RPMI7951 (cell line): ENCODE measurements at places on chromosomes 3 and 15.

DNA sequence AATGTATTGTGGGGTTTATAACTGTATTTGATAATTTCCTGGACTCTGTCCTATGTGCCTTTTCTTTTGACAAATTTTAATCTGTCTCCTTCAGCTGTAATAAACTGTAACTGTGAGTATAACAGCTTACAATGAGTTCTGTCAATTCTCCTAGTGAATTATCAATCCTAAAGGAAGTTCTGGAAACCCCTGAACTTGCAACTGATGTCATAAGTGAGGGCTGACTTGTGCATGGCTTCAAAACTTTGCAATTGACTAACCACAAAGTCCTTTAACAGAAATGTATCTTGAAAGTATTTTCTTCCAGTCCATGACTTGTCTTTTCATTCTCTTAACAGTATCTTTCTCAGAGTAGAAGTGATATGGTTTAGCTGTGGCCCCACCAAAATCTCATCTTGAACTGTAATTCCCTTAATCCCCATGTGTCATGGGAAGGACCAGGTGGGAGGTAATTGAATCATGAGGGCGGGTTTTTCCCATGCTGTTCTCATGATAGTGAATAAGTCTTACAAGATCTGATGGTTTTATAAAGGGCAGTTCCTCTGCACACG is 108.3 kb downstream of the TFDP2 start:
- no peak for DNase-seq

DNA sequence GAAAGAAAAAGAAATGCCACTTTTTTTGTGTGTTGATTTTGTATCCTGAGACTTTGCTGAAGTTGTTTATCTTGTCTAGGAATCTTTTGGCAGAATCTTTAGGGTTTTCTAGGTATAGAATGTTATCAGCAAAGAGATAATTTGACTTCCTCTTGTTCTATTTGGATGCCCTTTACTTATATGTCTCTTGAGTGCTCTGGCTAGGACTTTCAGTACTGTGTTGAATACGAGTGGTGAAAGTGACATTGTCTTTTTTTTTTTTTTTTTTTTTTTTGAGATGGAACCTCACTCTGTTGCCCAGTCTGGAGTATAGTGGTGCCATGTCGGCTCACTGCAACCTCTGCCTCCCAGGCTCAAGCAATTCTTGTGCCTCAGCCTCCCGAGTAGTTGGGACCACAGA is 64.7 kb upstream of the NPHP3 start:
- no peak for DNase-seq

- DNase-seq, result no peak
These were observed 222.4 kb upstream of the CD96 start for GRCh38 chr3:111319598-111319997.

DNA sequence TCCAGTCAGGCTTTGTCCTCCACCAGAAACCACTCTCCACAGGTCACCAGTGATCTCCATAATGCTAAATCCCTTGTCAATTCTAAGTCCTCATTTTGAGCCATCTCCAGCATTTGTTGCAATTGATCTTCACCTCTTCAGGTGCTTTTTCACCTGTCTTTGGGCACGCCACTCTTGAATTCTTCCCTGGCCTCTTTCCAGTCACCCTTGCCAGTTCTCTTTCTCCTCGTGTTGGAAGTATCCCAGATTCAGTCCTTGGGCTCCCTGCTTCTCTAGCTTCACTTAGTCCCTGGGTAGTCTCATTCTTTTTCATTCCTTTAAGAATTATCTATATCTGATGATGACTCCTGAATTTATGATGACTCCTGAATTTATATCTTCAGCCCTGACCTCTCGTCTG is 37.5 kb downstream of the MAPK6 start:
- no peak for DNase-seq
